ENCODE measurements at places on chromosomes 3 and 15. TPM values are rescaled to one million over a fixed set of nuclear protein-coding genes. Genes with fewer than 3 reads are reported as not detected.

GPR176 gene
- total RNA-seq, result 30.2 TPM

AMT gene
- 3.9 TPM for total RNA-seq

KNL1 gene
- 12.0 TPM for total RNA-seq

UNC13C gene
- total RNA-seq, result 52.6 TPM

ELL3 gene
- total RNA-seq, result 3.9 TPM

TRIM71 gene
- total RNA-seq, result 3.0 TPM

NOX5 gene
- total RNA-seq, result 0.23 TPM

CKMT1B gene
- 17.1 TPM for total RNA-seq

P4HTM gene
- total RNA-seq, result 68.3 TPM

CD200 gene
- total RNA-seq, result 79.1 TPM

NDN gene
- 130 TPM for total RNA-seq

PCLAF gene
- total RNA-seq, result 7.8 TPM

SNTN gene
- 2.3 TPM for total RNA-seq

PFKFB4 gene
- total RNA-seq, result 20.8 TPM

CPNE9 gene
- total RNA-seq, result 12.7 TPM

ARHGEF26 gene
- 15.2 TPM for total RNA-seq

KLHL6 gene
- total RNA-seq, result 1.4 TPM

GP9 gene
- total RNA-seq, result not detected

SHF gene
- total RNA-seq, result 32.5 TPM

KNSTRN gene
- 25.6 TPM for total RNA-seq

TGM4 gene
- total RNA-seq, result not detected

CASR gene
- total RNA-seq, result 0.69 TPM

CSNK1G1 gene
- 52.1 TPM for total RNA-seq

RAB7A gene
- total RNA-seq, result 55.6 TPM

CCR9 gene
- total RNA-seq, result not detected

GOLGA8H gene
- 2.1 TPM for total RNA-seq

CADPS gene
- total RNA-seq, result 370 TPM

TERC gene
- 71.0 TPM for total RNA-seq

HRG gene
- total RNA-seq, result not detected

LMCD1 gene
- total RNA-seq, result 4.6 TPM

ZIC1 gene
- total RNA-seq, result 136 TPM

WDR93 gene
- 2.1 TPM for total RNA-seq

CLRN1 gene
- total RNA-seq, result not detected

IL12A gene
- total RNA-seq, result 1.4 TPM

AMIGO3 gene
- 0.92 TPM for total RNA-seq

TMEM207 gene
- not detected for total RNA-seq

PAQR5 gene
- 2.3 TPM for total RNA-seq

TBC1D23 gene
- 56.1 TPM for total RNA-seq

KNG1 gene
- total RNA-seq, result not detected

PIK3CB gene
- total RNA-seq, result 52.6 TPM

RTP1 gene
- 3.2 TPM for total RNA-seq
